ENCODE measurements at places on chromosomes 6 and 20.

DNA sequence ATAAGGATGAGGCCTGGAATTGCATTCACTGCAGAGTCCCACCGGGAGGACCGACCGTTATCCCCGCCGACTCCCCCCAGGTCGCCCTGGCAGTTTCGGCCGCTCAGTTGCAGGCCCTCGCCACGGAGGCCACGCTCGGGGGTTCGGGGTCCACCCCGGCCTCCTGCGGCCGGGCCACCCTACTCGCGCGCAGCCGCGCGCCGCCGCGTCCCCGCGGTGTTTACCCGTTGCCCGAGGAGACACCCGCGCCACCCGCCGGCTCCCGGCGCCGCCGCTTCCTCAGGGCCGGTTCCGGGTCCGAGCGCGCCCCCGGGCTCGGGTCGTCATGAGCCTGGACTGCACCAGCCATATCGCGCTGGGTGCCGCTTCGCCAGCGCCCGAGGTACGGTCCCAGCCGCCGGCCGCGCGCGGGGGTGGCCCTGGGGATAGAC, at the start of gene CCDC170:
CCDC170 (plus strand) TSS at position 214 of the 431 bp plus-strand sequence; CDS start at position 326, 112 bp downstream.
- no peak for DNase-seq

GRCh38 chr6:150898399-150899170, 33.1 kb downstream of the MTHFD1L start:
- DNase-seq, result no peak

- no peak for DNase-seq
These were observed 1.9 kb downstream of the DDAH2 start for GRCh38 chr6:31727034-31727716.

GRCh38 chr20:17538517-17539170, 7.5 kb upstream of the BFSP1 start:
- no peak for DNase-seq

GRCh38 chr6:18752278-18753068, 365.3 kb downstream of the RNF144B start:
- DNase-seq, result no peak

Measured in activated naive CD4-positive, alpha-beta T cell (primary cell).